ENCODE measurements at places on chromosomes 1 and 21.

GRCh38 chr1:185300152-185300551 lies 16.9 kb downstream of the IVNS1ABP start:
- no peak for DNase-seq

- DNase-seq: no peak
These were observed 60.0 kb downstream of the TNFSF18 start for GRCh38 chr1:172990598-172991215.

DNA sequence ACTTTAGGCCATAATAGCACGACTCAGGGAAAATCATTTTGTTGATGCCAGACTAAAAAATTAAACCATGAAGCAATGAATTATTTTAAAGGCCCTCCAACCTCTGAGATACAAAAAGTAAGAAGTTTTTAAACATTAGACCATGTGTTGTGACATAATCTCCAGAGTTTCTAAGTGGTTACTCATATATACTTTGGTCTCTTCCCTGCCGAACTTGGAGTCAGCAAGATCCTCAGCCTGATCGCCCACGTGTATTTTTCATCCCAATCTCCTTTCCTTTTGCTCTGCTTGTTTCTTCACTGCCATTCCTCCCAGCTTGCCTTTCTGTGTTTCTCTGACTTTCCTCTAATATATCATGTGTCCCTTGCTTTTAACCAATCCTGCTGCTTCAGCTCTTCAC lies 3.8 kb downstream of the ARV1 start:
- no peak for DNase-seq

GRCh38 chr1:57033222-57034001 lies 67.6 kb upstream of the C8B start:
- DNase-seq: no peak

All from stimulated activated CD4-positive, alpha-beta T cell treated with anti-CD3 and anti-CD28 coated beads, Interleukin-2, amount 100 ng/mL, for 24 hours (primary cell).